Brain (organoid and tissue), 16 donors: ENCODE measurements at places on chromosomes 7 and 10.

GRCh38 chr10:64881257-64881656 is 1360.1 kb downstream of the REEP3 start:
- DNase-seq, result no peak

DNA sequence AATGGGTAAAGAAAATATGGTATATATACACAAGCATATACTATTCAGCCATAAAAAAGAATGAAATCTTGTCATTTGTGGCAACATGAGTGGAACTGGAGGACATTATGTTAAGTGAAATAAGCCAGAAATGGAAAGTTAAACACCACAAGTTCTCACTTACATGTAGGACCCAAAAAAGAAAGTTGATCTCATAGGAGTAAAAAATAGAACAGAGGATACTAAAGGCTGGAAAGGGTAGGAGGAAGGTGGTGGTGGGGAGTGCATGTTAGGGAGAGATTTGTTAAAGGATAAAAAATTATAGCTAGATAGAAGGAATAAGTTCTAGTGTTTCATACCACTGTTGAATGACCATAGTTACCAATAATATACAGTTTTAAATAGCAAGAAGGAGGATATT is 48.4 kb downstream of the TBC1D12 start:
- DNase-seq, result no peak

DNA sequence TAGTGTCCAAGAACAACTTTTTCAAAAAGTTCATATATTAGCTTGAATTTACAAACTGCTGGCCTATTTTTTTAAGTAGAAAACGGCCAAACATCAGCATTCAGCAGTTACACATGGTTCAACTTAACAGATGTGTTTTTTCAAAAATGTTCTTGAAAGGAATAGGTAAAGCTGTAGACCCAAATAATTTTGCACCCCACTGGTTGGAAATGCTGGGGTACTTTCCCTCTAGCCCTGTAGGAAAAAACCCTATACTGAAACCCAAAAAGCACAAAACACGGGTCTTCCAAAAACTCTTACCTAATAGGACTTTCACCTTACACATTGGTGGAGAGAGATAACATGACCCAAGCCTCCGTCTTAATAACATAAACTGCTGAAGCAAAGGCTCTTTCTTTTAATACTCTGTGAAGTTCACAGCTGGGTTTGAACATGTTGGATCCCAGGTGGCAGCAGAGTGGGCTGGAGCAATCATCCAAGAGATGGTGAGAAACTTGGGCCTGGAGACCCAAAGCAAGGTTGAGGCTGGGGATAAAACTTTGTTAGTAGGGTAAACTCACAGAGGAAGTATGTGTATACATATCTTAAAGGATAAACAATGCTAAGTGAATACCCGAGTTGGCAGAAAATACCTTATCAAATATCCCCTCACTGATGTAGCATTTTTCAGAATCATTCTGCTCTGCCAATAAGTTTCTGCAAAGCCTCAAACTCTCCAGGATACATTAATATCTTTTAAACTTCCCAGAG is 629 bp upstream of the DNAJC9 start:
- DNase-seq, result no peak

DNA sequence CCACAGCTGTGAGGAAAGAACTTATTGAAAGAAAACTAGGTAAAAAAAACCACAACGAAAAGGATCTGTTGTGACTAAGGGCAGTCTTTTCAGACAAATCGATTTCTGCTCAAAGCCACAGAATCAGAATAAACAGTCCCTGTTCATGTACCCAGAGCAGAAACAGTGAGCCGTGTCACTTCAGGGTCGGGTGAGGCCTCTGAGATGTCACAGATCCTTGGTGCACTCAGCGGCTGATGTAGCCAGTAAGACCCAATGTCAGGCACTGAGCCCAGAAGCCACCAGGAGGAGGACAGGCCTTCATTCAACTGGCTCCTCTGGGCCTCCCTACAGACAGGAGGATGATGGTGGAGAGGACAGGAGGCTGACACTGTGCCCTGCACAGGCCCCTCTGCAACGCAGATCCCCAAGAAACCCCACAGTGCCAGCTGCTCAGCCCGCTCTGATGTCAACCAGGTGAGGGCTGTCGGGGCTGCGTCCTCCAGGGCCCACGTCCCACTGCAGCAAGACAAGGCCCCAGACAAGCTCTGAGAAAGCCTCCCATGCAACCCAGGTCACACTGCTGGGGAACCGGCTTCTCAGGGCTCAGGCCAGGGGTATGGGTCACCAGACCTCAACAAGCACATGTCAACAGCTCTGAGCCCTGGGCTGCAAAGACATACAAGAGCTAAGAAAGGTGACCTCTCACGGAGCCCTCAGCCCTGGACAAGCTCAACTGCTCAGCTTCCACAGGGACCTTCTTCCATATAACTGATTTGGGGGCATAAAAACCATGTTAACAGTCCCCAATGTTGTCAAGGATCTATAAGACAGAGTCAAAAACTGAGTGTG is 190.6 kb downstream of the PARD3 start:
- DNase-seq, result no peak

GRCh38 chr10:129335942-129336341 is 131.1 kb upstream of the MGMT start:
- no peak for DNase-seq
